ENCODE measurements at places on chromosomes 4 and X.
A peak's percentile ranks its signal among the peaks of the same experiment; 100 is the strongest.

GRCh38 chrX:96372313-96373046, 312.2 kb upstream of the DIAPH2 start:
- DNase-seq, result peak; percentile 5
- H3K4me3 ChIP-seq, result no peak overlapping the region
- H3K36me3 ChIP-seq, result no peaks in the 10 kb centered on the region
- peaks cover 4% of the 10 kb centered on the region for H3K27me3 ChIP-seq

DNA sequence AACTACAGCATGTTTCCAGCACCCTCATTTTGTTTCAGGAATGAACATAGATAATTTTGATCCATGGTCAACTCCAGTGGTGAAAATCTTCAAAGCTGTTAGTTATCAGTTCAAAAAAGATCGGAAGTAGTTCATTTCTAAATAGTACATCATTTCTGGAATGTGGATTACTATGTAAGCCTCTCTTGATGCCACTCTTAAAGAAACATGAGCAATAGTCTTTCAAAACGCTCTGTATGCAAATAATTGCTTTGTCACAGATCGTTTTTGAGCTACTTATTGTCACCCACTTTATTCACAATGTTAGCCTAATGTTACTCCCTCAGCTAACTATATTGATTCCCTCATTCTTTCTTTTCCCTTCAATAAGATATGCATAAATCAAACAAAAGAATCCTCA, 65.7 kb downstream of the NEIL3 start:
- H3K4me1 ChIP-seq, result no peaks in the 10 kb centered on the region
- H3K36me3 ChIP-seq, result no peaks in the 10 kb centered on the region
- H3K27ac ChIP-seq, result no peak overlapping the region

DNA sequence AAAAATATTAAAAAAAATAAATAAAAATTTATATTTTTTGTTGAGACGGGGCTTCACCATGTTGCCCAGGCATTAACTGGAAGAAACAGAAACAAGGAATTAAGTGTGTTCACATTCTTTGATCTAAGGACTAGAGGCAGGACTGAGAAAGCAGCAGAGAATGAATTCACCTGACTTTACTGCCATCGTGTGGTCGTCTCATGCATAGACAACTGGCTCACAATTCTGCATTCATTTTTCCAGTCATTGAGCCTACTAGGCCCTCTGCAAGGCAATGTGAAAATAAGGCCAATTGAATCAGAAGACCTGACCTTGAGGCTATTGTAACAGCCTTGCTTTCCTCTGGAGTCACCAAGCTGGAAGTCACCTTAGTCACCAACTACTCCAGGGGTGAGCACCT, 37.4 kb downstream of the LHFPL1 start:
- H3K36me3 ChIP-seq, result no peaks in the 10 kb centered on the region
- no peak overlapping the region for H3K4me3 ChIP-seq

DNA sequence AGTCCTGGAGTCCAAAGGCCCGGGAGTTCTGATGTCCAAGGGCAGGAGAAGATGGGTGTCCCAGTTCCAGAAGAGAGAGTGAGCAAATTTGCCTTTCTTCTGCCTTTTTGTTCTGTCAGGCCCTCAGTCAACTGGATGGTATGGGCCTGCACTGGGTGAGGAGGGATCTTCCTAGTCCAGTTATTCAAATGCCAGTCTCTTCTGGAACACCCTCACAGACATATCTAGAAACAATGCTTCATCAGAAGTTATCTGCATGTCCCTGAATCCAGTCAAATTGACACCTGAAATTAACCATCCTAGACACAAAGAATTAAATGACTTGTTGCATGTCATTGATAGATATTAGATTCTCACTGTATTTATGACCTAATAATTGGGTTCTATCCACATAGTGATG, 48.5 kb upstream of the TSPAN5 start:
- no peaks in the 10 kb centered on the region for H3K36me3 ChIP-seq
- no peak overlapping the region for H3K4me3 ChIP-seq
- H3K27me3 ChIP-seq, result no peaks in the 10 kb centered on the region
- no peak for DNase-seq
- H3K4me1 ChIP-seq, result no peaks in the 10 kb centered on the region

- no peaks in the 10 kb centered on the region for H3K36me3 ChIP-seq
- no peaks in the 10 kb centered on the region for H3K4me1 ChIP-seq
- no peak overlapping the region for H3K27ac ChIP-seq
Observed at GRCh38 chrX:55039471-55039870, 8.7 kb upstream of the ALAS2 start.

DNA sequence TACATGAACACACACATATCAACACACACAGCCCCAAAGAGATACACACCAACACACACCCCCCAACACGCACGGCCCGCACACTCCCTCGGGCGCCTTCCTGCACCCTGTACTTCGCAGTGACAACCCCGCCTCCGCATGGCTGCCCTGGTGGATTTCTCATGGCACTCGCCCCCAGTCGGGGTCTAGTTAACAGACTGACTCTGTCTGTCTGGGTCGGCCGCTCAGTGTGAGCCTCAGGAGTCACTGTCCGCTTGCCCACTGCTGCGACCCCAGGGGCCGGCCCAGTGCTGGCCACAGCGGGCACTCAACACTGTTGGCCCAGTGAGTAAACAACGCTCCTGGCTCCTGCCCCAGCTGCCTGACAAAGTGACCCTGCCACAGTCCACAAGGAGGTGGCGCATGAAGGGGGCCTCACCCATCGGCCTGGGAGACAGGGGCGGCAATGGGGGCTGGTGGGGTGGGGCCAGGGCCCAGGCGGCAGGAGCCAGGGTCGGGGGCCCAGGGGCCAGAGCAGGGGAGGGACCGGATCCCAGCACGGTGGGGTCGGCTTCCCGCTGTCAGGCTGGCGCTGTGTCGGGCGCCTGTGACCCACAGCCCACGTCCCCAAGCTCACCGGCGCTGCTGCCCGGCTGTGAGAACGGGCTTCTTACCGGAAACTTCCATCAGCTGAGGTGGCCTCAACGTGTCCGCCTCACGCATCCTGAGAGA, 40.2 kb upstream of the MAN2B2 start:
- H3K4me3 ChIP-seq, result no peak overlapping the region
- H3K4me1 ChIP-seq, result peaks cover 4% of the 10 kb centered on the region
- H3K27ac ChIP-seq, result no peak overlapping the region
- no peak for DNase-seq
- peaks cover 5% of the 10 kb centered on the region for H3K27me3 ChIP-seq

- no peaks in the 10 kb centered on the region for H3K27me3 ChIP-seq
- no peaks in the 10 kb centered on the region for H3K36me3 ChIP-seq
- peaks cover 6% of the 10 kb centered on the region for H3K4me1 ChIP-seq
- H3K27ac ChIP-seq, result no peak overlapping the region
- DNase-seq, result no peak
Observed at GRCh38 chrX:151774421-151774820, 39.9 kb downstream of the CNGA2 start.

GRCh38 chr4:100581337-100581736, 63.5 kb upstream of the EMCN start:
- H3K4me1 ChIP-seq, result no peaks in the 10 kb centered on the region
- no peak overlapping the region for H3K27ac ChIP-seq
- no peak for DNase-seq
- H3K4me3 ChIP-seq, result no peak overlapping the region

GRCh38 chrX:53718073-53718472, 31.6 kb upstream of the HUWE1 start:
- no peak overlapping the region for H3K27ac ChIP-seq
- H3K27me3 ChIP-seq, result no peaks in the 10 kb centered on the region

DNA sequence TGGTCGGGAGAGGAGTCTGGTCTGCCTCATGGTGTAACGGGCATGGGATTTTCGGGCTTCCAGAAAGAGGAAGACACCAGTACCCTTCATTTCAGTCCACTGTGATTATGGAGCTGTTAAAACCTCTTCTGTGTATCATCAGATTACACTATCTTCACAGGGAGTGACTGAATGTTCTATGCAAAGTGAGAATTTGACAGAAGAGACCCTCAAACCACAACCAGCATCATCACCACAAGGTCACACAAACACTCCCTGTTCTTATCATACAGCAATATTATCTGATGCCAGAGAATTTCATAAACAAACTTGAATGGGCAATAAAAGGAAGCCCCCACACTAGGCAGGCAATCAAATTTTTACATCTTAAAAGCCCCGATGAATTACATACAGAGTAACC, 164.2 kb downstream of the PDGFRA start:
- no peaks in the 10 kb centered on the region for H3K4me1 ChIP-seq
- DNase-seq, result no peak
- H3K36me3 ChIP-seq, result no peaks in the 10 kb centered on the region

GRCh38 chr4:174244441-174244840, 39.0 kb downstream of the FBXO8 start:
- H3K27ac ChIP-seq, result no peak overlapping the region
- H3K27me3 ChIP-seq, result no peaks in the 10 kb centered on the region
- H3K36me3 ChIP-seq, result no peaks in the 10 kb centered on the region
- H3K4me3 ChIP-seq, result no peak overlapping the region

GRCh38 chr4:4407299-4408131, 20.6 kb downstream of the NSG1 start:
- no peak for DNase-seq
- no peak overlapping the region for H3K27ac ChIP-seq
- H3K27me3 ChIP-seq, result no peaks in the 10 kb centered on the region
- peaks cover 63% of the 10 kb centered on the region for H3K36me3 ChIP-seq
- peaks cover 10% of the 10 kb centered on the region for H3K4me1 ChIP-seq

GRCh38 chr4:170269950-170270349, 180.2 kb upstream of the AADAT start:
- no peak overlapping the region for H3K4me3 ChIP-seq
- H3K4me1 ChIP-seq, result no peaks in the 10 kb centered on the region
- no peak for DNase-seq
- no peaks in the 10 kb centered on the region for H3K36me3 ChIP-seq

DNA sequence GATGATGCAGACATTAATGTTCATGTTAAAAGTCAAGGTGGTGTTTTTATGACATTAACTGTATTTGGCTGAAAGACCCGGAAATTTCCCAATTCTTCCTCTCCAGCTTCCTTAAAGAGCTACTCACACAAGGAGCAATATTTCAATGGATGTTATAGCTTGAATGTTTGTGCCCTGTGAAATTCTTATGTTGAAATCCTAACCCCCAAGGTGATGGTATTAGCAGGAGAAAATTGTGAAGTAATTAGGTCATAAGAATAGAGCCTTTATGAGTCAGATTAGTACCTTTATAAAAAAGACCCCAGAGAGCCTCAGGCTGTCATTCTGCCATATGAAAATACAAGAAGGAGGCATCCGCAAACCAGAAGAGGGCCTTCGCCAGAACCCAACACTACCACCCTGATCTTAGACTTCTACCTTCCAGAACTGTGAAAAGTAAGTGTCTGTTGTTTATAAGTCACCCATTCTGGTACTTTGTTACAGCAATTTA, 3.6 kb downstream of the TLR1 start:
- H3K4me3 ChIP-seq, result no peak overlapping the region
- H3K27ac ChIP-seq, result no peak overlapping the region

DNA sequence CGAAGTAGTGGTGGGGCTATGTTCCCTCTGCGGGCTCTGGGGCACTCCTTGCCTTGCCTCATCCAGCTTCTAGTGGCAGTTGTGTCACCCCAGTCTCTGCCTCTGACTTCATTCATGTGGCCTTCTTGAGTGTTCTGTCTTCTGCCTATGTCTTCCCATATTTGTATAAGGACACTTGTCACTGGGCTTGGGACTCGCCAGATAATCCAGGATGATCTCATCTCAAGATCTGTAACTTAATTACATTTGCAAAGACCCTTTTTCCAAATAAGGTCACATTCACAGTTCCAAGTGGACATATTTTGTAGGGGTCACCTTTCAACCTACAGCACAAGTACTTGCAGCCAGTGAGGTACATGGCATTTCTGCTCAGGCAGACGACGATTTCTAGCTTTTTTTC, 30.3 kb upstream of the CLDN24 start:
- no peaks in the 10 kb centered on the region for H3K27me3 ChIP-seq
- no peak for DNase-seq
- H3K27ac ChIP-seq, result no peak overlapping the region
- H3K4me1 ChIP-seq, result no peaks in the 10 kb centered on the region

DNA sequence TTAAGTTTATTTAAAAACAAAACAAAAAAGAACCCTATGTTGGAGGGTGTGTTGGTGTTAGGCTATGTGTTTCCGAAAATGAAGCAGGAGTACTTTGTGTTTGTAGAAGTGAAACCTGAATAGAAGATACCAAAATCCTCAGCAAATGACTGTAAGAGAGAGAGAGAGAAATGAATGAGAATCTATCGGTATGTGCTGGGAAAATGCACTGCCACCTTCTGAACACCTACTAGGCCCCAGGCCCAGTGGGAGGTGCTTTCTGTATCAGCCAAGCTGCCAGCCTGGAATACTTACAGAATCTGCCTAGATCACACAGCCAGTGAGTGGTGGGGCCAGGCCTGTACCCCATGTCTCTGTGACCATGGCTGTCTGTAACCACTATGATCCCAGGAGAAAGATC, 14.9 kb upstream of the PIM2 start:
- no peaks in the 10 kb centered on the region for H3K4me1 ChIP-seq
- H3K4me3 ChIP-seq, result no peak overlapping the region
- H3K27ac ChIP-seq, result no peak overlapping the region
- no peak for DNase-seq
- peaks cover 15% of the 10 kb centered on the region for H3K36me3 ChIP-seq

- H3K4me1 ChIP-seq, result no peaks in the 10 kb centered on the region
- no peak overlapping the region for H3K27ac ChIP-seq
- no peak overlapping the region for H3K4me3 ChIP-seq
- no peaks in the 10 kb centered on the region for H3K27me3 ChIP-seq
- no peaks in the 10 kb centered on the region for H3K36me3 ChIP-seq
Observed at GRCh38 chr4:20944451-20944850, 244.2 kb downstream of the PACRGL start.

DNA sequence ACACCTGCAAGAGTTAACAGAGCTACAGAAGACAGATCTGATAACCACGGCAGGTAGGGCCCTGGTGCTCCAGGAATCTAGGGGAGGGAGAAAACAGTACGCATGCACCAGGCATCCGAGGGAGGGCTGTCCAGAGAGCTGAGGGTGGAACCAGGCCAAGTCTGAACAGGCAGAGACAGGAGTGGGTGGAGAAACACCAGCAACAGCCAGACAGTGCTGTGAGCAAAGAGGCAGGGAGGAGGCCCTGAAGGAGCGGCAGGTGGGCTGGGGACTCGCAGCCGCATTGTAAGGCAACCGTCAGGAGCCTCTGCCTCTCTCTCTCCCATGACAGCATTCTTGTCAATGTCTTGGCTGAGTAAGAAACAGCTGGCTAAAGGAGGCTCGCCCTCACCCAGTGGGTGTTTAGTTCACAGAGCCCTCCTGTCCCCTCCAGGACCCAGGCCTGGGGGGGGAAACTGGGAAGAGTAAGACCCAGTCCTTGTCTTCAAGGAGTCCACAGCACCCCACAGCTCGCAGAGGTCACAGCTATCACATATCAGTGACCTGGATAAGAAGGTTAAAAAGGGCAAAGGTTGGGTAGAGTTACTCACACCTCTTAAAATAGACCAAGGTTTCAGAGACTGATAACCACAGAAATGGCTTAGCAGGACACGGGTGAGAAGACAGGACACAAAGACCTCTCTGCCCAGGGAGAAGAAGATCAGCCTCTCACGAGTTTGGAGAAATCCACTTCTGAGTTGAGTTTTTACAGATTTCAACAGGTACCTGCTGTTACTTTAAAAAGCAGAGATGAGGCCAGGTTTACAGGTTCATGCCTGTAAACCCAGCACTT, 10.5 kb downstream of the ACSL1 start:
- peaks cover 6% of the 10 kb centered on the region for H3K4me1 ChIP-seq
- H3K36me3 ChIP-seq, result no peaks in the 10 kb centered on the region
- H3K27ac ChIP-seq, result no peak overlapping the region
- no peak for DNase-seq
